AG08395 (cell line): ENCODE measurements at places on chromosomes 7 and 10.

DNA sequence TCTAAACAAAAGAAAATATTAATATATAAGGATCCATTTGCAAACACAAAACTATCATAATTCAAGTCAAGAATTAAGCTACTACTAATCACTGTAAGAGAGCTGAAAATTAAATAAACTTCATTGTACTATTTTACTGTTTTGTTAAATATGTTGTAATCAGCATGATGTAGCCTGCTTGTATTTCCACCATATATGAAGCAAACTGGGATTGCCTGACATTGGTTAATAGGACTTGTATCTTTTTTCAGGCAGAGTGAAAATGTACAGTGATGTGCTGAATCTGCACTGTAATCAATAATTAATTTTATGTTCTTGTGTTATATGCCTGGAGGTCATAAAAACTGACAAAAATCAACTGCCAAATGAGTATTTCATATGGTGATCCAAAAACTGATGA lies 25.4 kb downstream of the TRDMT1 start:
- DNase-seq: no peak

GRCh38 chr7:29805886-29806207 lies 461 bp upstream of the WIPF3 start:
- no peak for DNase-seq

- no peak for DNase-seq
Measured at GRCh38 chr10:78171633-78172400, 138.2 kb downstream of the RPS24 start.

DNA sequence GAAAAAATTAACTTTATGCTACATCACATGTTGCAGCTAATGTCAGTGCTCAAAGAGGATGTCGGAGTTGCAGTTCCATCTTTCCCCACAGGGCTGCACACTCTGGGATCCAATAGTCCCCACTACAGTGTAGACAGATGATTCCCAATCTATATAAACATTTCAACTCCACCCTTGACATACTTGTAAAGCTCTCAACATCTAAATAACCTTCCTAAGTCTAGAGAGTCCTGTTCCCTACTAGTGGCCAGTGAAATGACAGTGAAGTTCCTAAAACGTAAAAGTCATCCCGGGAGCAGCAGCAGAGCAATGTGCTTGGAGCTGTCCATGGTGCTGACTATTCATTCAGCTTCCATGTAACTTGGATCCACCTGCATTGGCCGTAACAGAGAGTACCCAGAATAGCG lies 145.1 kb downstream of the GRM8 start:
- peak; percentile 16 for DNase-seq

DNA sequence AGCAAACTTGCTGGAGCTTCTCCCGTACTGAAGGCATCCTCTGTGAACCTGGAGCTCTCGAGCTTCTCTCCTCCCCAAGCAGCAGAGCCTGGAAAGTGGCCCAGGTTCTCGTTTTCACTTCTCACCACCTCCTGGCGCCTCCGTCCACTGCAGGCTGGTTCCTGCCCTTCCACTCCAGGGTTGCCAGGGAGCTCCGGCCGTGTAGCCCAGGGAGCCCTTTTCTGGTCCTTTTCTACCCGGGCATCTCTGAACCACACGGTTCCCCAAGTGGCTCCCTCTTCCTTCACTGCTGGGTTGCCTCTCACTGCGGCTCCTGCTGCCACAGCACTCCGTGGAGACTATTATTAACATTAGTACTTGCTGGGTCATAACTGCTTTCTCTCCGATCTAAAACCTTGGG lies 208.6 kb upstream of the PPP2R2D start:
- no peak for DNase-seq

GRCh38 chr7:151274396-151274795 lies 25.9 kb upstream of the SMARCD3 start:
- DNase-seq: no peak

DNA sequence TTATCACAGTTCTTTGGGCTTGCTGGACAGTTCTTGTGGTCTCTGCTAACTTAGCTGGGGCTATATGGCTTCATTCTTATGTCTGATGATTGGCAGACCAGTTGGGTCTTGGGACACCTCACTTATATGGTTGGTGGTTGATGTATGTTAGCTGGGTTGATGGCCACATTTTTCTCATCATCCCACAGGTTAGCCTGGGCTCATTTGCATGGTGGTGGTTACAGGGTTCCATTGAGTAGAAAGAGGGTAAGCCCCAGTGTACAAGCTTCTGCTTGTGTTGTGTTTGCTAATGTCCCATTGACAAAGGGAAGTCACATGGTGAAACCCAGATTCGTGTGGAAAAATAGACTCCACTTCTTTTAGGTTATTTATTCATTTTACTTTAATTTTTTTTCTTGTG lies 40.6 kb downstream of the TMEM60 start:
- DNase-seq: no peak

GRCh38 chr7:29592866-29593265 lies 29.2 kb downstream of the PRR15 start:
- DNase-seq: no peak

- DNase-seq: no peak
Measured at GRCh38 chr10:6012121-6012905, 35.0 kb upstream of the IL15RA start.

- DNase-seq: no peak
Measured at GRCh38 chr7:30306976-30307375, 22.6 kb downstream of the ZNRF2 start.

DNA sequence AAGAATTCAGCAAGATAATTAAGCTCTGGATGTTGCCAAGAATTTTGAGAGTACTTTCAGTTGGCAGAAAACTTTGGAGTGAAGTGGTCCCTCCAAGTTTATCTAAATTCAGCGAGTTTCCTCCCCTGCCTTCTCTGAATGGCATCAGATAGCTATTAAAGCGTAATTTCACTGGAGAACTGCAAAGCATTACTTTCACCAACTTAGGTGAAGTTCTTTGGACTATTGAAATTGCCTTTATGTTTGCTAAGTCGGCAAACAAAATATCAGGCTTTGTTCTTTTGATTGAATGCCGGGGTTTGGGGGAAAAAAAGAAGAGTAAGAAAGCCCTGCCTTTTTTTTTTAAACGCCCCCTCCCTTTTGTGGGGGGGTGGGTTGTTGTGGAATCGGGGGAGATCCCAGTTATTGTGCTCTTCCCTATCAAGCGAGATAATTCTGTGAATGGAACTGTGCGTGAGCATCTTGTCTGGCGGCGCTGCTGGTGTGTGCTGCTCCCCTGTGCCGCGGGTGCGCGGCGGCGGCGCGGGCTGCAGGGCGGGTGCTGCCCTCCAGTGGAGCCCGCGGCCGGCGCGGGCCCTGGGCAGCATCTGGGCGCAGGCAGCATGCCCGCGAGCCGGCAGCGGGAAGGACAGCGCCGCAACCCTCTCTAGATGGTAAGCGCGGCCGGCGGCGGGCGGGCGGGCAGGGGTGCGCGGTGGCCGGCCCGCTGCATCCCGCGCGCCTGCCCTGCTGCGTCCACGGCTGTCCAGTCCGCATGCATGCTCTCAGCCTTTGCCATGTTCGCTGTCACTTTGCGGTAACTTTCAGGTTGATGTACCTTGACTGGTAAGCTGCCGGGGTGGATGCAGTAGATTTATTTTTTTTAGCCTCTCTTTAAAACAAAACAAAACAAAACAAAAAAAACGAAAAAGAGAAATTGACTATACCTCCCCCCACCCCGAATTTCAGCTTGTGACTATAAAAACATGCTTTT lies 176.5 kb downstream of the TCF7L2 start:
- DNase-seq: peak; percentile 83
